ENCODE measurements at places on chromosomes 12 and 14. TPM values are rescaled to one million over a fixed set of nuclear protein-coding genes. Genes with fewer than 3 reads are reported as not detected.
A peak's percentile ranks its signal among the peaks of the same experiment; 100 is the strongest.

DNA sequence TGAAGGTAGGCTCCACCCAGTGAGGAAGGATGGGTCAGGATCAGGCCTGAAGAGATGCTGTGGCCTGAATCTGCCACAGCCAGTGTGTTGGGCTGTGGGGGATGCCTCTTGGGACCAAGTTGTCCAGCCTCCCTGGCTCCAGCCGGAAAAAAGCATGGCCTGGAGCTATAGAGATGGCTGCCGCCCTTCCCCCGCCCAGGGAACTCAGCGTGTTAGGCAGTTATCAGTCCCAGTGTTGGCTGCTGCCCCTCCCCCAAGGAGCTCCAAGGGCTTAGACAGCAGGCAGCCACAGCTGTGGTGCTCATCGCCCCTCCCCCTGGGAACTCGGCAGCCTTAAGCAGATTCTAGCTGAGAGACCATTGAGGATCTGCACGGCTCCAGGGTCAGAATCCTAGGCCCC lies 158.0 kb downstream of the CAPZA3 start:
- no peaks in the 10 kb centered on the region for H3K36me3 ChIP-seq
- H3K4me1 ChIP-seq, result no peaks in the 10 kb centered on the region
- DNase-seq, result peak; percentile 31
- H3K27me3 ChIP-seq, result no peaks in the 10 kb centered on the region

DNA sequence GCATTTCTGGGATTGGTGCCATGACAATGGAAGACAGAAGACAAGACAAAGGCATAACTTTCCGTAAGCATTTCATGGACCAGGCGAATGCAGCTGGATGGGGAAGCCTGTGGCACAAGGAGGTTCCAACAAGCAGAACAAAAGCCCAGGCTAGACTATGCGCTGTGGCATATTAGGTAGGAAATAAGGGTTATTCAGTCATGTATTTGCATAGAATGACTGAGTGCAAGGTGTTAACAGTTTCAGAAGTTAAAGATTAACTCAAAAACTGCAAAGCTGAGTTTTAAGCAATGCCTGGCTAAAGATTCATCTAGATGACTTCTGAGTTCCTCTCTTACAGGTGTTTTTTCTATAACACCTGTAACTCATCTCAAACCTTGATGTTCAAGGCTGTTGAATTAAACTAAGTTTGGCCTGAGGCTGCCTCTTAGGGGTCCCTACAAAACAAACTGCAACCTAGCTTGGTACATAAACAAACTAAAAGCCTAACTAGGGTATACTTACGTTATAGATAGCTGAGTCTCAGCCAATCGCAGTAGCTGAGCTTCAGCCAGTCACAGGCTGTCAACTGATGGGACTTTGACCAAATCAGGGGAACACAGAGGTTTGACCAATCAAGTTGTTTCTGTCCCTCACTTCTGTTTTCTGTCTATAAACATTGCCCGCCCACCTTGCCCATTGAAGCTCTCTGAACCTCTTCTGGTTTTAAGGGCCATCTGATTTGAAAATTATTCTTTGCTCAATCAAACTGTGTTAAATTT lies 52.2 kb upstream of the PLBD1 start:
- no peak overlapping the region for H3K27ac ChIP-seq
- no peaks in the 10 kb centered on the region for H3K27me3 ChIP-seq

DNA sequence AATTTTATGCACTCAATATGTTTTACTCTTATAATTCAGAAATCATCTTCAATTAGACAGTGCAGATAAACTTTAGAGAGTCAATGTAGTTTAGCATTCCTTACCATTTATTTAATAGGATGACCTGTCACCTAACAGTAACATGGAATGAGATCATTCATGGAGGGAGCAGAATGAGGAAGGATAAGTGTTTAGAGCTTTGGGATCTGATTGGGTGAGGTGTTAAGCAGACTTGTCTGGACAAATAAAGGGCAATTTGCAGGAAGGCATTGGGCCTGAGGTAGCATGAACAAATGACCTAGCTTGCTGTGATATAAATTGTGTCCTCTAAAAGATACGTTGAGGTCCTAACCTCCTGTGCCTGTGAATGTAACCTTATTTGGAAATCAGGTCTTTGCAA lies 187.4 kb downstream of the C12orf42 start:
- H3K36me3 ChIP-seq, result no peaks in the 10 kb centered on the region
- H3K4me1 ChIP-seq, result no peaks in the 10 kb centered on the region
- H3K27ac ChIP-seq, result no peak overlapping the region
- H3K27me3 ChIP-seq, result peaks cover 23% of the 10 kb centered on the region
- no peak for DNase-seq
- H3K4me3 ChIP-seq, result no peak overlapping the region

DNA sequence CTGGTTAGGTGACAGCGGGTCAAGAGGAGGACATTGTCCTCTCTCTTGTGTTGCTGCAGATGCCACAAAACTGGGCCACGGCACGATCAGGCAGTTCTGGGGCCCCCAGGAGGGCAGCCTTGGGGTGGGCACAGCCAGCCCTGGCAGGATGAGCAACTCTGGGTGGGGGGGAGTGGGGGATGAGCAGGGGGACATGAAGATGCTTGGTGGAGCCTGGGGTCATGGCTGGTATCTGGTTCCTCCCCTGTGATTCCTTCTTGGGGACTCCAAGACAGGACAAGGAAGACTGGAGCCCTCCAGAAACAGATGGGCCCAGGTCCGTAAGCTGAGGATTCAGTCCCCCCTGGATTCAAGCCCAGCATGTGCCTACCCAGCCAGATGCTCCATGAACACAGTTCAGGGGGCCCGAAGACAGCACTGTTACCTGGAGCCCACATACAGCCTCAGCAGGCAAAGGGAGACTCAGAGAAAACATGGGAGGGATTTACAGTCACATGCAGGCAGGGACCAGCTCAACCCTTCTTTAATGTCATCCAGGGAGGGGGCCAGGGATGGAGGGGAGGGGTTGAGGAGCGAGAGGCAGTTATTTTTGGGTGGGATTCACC lies 10.4 kb downstream of the SERPINA1 start:
- H3K4me3 ChIP-seq, result no peak overlapping the region
- no peaks in the 10 kb centered on the region for H3K36me3 ChIP-seq
- H3K27me3 ChIP-seq, result no peaks in the 10 kb centered on the region
- DNase-seq, result no peak
- H3K4me1 ChIP-seq, result no peaks in the 10 kb centered on the region
- no peak overlapping the region for H3K27ac ChIP-seq

- H3K27me3 ChIP-seq, result no peaks in the 10 kb centered on the region
- no peak overlapping the region for H3K4me3 ChIP-seq
- DNase-seq, result no peak
Observed at GRCh38 chr14:89572596-89573398, 155.8 kb upstream of the FOXN3 start.

DNA sequence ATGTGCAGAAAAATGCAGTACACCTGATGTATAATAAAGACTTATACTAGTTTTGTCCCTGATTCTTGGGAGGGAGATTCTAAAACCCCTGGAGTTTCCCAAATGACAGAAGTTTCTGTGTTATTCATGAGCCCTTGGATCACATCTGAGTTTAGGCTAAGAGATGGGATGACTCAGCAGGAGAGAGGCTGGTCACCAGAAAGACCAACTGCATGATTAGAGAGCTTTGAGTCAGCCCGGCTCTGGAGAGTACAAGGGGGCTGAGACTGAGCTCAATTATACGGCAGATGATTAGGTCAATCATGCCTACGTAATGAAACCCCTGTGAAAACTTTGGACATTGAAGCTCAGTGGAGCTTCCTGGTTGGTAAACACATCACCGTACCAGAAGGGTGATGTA lies 174.2 kb downstream of the SSPN start:
- H3K4me1 ChIP-seq, result no peaks in the 10 kb centered on the region
- DNase-seq, result no peak
- H3K27me3 ChIP-seq, result no peaks in the 10 kb centered on the region
- H3K27ac ChIP-seq, result no peak overlapping the region
- H3K36me3 ChIP-seq, result no peaks in the 10 kb centered on the region

TAS2R14 gene
- 3.2 TPM for total RNA-seq

AICDA gene
- not detected for total RNA-seq

ACRBP gene
- total RNA-seq, result 0.99 TPM

All from cardiac muscle cell (in vitro differentiated cells and primary cell).